ENCODE measurements at places on chromosomes 12 and 14. TPM values are rescaled to one million over a fixed set of nuclear protein-coding genes. Genes with fewer than 3 reads are reported as not detected.
A peak's percentile ranks its signal among the peaks of the same experiment; 100 is the strongest.

CLEC1B gene
- not detected for total RNA-seq

ENDOU gene
- total RNA-seq: 0.42 TPM

NGB gene
- not detected for total RNA-seq

TDRD9 gene
- total RNA-seq: not detected

PIWIL1 gene
- not detected for total RNA-seq

DNA sequence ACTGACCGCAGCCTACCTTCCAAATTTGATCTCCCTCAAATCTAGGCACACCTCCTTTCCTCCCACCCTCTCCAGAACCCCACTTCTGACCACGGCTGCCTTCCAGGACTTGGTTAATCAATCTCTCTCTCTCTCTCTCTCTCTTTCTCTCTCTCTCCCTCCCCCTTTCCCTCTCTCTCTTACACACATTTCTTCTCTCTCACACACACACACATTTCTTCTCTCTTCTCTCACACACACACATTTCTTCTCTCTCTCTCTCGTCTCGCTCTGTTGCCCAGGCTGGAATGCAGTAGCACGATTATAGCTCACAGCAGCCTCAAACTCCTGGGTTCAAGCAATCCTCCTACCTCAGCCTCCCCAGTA lies 521 bp upstream of the GMFB start:
- H3K4me1 ChIP-seq: peaks cover 27% of the 10 kb centered on the region
- peak overlapping the region; percentile 97 for H3K27ac ChIP-seq
- DNase-seq: no peak
- no peaks in the 10 kb centered on the region for H3K27me3 ChIP-seq

GRCh38 chr14:78164226-78164853 lies 5.8 kb upstream of the NRXN3 start:
- peaks cover 90% of the 10 kb centered on the region for H3K27me3 ChIP-seq
- peaks cover 11% of the 10 kb centered on the region for H3K4me1 ChIP-seq
- no peaks in the 10 kb centered on the region for H3K36me3 ChIP-seq
- no peak overlapping the region for H3K27ac ChIP-seq
- H3K4me3 ChIP-seq: no peak overlapping the region

- no peak overlapping the region for H3K4me3 ChIP-seq
- no peaks in the 10 kb centered on the region for H3K27me3 ChIP-seq
- H3K4me1 ChIP-seq: peaks cover 54% of the 10 kb centered on the region
- peak overlapping the region; percentile 98 for H3K27ac ChIP-seq
- H3K36me3 ChIP-seq: peaks cover 24% of the 10 kb centered on the region
Measured at GRCh38 chr12:52213564-52214420, 19.3 kb upstream of the KRT7 start.

DNA sequence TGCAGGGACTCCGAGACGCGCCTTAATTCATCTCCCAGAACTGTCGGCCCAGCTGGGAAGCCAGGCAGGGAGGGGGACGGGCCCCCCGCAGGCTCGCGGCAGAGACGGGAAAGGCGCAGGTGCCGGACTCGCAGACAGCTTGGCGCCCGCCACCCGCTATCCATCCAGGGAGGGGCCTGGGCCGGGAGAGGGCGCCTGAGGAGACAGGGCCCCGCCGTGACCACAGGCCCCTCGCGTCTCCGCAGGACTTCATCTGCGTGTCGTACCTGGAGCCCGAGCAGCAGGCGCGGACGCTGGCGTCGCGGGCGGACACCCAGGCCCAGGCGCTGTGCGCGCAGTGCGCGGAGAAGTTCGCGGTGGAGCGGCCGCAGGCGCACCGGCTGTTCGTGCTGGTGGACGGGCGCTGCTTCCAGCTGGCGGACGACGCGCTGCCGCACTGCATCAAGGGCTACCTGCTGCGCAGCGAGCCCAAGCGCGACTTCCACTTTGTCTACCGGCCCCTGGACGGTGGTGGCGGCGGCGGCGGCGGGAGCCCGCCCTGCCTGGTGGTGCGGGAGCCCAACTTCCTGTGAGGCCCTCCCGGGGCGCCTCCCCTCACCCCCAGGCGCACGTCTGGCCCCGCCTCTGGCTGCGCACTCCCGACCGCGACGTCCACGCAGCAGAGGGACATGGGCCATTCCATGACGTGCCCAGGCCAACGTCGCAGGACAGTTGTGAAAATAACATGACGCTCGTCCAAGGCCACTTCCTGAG lies 60.6 kb downstream of the LGMN start:
- no peak overlapping the region for H3K27ac ChIP-seq
- H3K4me1 ChIP-seq: no peaks in the 10 kb centered on the region
- H3K4me3 ChIP-seq: no peak overlapping the region
- H3K36me3 ChIP-seq: peaks cover 21% of the 10 kb centered on the region

DNA sequence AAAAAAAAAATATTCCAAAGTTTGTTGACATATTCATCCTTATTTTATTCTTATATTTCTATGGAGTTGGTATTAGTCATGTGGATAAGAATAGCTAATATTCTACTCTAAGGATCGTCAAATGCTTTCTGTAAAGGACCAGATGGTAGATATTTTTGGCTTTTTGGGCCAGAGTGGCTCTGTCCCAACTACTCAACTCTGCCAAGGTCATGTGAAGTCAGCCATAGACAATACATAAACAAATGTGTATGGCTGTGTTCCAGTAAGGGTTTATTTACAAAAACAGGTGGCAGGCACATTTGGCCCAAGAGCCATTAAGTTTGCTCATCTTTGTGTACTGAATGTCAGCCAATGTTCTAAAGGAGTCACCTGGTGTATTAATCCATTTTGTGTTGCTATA lies 131.8 kb downstream of the TBX5 start:
- no peak overlapping the region for H3K27ac ChIP-seq
- DNase-seq: no peak
- no peaks in the 10 kb centered on the region for H3K4me1 ChIP-seq
- no peak overlapping the region for H3K4me3 ChIP-seq

DNA sequence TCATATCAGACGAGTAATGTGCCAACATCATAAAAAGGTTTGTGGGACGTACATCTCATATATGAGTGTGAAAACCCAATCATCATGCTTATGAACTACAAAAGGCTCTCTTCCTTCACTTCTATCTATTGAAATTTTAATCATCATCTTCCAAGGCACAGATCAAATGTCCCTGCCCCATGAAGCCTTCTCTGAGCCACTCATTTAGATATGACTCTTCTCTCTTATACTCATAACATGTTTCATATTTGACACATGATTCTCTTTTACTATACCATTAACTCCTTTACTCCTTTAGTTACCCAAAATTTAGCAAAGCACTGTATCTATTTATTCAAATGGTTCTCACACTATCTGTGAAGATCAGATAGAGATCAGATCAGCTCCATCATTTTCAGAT lies 22.2 kb downstream of the RALGAPA1 start:
- no peak overlapping the region for H3K4me3 ChIP-seq
- H3K27ac ChIP-seq: no peak overlapping the region
- H3K27me3 ChIP-seq: no peaks in the 10 kb centered on the region
- no peak for DNase-seq
- no peaks in the 10 kb centered on the region for H3K4me1 ChIP-seq

DNA sequence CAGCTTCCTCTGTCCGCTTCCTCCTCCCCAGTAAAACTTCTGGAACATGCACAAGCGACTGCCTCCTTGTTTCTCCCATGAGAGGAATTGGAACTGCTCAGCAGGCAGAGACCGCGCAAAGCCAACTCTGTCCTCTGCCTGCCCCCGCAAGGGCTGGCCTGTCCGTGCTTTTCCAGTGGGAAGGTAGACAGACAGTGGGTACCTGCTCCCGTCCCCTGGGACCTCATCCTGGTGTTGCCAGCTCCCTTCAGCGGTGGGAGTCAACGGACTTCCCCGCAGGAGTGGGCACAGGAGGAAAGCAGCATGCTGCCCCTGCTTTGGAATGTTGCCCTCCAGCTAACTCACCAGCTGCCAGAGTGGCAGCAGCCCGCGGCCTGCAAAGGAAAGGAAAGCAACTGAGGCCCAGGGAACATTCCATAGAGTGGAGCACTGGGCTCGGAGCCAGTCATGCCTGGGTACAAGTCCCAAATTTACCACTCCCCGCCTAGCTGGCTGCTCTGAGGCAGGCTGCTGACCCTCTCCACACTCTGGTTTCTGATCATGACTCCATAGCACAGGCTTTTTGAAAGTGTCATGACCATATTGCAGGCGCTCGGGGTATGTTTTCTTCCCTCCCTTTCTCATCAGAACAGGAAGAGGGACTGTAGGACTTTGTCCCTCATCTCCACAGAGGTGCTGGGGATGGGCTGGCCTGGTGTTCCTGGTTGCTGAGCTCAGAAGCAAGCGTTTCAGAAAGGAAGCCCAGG lies 89.2 kb upstream of the CLMN start:
- no peak for DNase-seq
- no peaks in the 10 kb centered on the region for H3K4me1 ChIP-seq

DNA sequence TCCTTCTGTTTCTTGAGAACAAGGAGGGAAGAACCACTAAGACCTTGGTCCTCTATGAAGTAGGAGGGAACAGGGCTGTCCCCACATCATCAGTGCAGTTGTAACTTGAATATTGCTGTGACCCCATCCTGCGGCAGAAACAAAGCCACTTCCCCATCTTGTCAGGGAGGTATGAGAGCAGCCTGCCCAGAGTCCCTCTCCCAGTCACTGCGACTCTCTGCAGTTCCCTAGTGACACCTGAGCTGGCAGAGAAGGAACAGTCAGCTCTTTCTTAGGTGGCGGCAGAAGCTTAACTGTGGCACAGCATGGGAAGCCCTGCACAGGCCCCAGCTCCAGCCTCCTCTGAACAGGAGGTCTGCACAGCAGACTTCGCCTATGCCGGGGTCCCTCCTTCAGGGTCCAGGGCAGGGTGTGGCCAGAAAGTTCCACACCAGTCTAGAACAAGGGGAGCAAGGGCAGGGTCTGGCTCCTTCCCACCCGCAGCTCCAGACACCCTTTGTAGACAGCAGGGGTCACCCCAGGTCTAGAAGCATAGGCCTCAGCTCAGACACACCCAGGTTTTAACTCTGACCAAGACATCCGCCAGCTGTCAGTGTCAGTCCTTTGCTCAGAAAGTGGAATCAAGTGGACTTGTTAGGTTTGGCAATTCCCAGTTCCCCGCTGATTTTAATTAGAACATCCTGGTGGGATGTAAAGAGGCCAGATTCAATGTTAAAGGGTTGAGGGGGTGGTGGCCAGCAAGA lies 36.8 kb downstream of the DEGS2 start:
- no peak overlapping the region for H3K27ac ChIP-seq
- no peaks in the 10 kb centered on the region for H3K4me1 ChIP-seq
- H3K27me3 ChIP-seq: no peaks in the 10 kb centered on the region
- no peak for DNase-seq

- H3K27ac ChIP-seq: peak overlapping the region; percentile 93
- no peak for DNase-seq
Measured at GRCh38 chr14:61102549-61103466, 121.8 kb downstream of the SLC38A6 start.

DNA sequence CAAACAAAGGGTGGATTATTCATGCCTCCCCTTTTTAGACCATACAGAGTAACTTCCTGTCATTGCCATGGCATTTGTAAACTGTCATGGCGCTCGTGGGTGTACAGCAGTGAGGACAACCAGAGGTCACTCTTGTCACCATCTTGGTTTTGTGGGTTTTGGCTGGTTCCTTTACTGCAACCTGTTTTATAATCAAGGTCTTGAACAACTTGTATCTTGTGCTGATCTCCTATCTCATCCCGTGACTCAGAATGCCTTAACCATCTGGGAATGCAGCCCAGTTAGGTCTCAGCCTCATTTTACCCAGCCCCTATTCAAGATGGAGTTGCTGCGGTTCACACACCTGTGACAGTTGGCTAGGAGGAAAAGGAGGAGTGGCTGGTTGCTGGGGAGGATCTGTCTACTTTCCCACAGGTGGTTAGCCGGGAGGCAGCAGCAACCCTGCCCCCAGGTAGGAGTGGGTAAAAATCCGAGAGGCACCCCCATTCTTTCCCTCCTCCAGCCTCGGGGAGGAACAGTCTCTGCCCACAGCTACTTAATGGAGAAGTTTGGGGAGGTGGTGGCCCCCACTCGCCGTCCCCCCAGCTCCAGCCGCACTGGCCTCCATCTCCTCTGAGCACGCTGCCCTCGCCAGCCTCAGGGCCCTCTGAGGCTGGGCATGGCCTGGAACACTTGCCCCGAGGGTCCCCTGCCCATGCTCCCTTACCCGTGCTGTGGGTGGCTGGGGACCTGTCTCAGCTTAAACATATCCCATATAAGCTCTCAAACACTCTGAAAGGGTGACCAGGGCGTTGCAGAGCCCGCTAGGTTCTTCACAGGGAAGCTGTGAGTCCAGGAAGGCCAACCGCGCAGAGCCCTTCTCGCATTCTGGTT lies 41.7 kb downstream of the SMIM41 start:
- H3K4me3 ChIP-seq: no peak overlapping the region
- H3K4me1 ChIP-seq: peaks cover 18% of the 10 kb centered on the region
- H3K27ac ChIP-seq: no peak overlapping the region
- H3K27me3 ChIP-seq: peaks cover 24% of the 10 kb centered on the region

DNA sequence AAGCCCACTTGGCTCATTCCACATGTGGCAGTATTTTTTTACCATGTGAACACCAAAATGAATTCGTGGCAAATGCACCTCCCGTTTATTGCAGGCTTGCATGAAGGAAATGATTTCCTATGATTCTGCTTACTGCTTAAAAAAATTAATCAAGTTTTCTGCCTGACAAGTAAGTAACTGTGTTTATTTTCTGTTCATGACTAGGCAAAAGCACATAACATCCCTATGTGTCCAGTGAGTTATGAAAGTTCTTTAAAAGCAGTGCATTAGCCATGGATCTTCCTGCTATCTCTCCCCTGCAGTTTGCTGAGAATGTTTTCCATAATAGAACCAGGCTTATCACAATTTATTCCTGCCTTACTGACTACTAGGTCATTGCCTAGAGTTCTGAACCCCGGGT lies 20.4 kb downstream of the GPR65 start:
- no peaks in the 10 kb centered on the region for H3K27me3 ChIP-seq
- H3K4me3 ChIP-seq: no peak overlapping the region
- no peaks in the 10 kb centered on the region for H3K36me3 ChIP-seq
- H3K27ac ChIP-seq: no peak overlapping the region

GRCh38 chr14:68894802-68895703 lies 84.0 kb downstream of the ACTN1 start:
- H3K36me3 ChIP-seq: peaks cover 60% of the 10 kb centered on the region
- DNase-seq: no peak
- H3K27me3 ChIP-seq: no peaks in the 10 kb centered on the region
